ENCODE measurements at places on chromosomes 11 and 22. TPM values are rescaled to one million over a fixed set of nuclear protein-coding genes. Genes with fewer than 3 reads are reported as not detected.

Gene RNF169
- total RNA-seq: 20.3 TPM

Gene ACAT1
- 81.7 TPM for total RNA-seq

Gene ARFGAP3
- 34.9 TPM for total RNA-seq

Gene LGALS1
- total RNA-seq: 5,734 TPM

Gene NXPE1
- total RNA-seq: not detected

Gene EHF
- 0.18 TPM for total RNA-seq

Gene CHRM1
- total RNA-seq: not detected

Gene CABP4
- not detected for total RNA-seq

Gene P2RX6
- 5.9 TPM for total RNA-seq

Gene PRCP
- 41.1 TPM for total RNA-seq

Gene CARNS1
- 0.16 TPM for total RNA-seq

Gene CHCHD10
- total RNA-seq: 2.5 TPM

Gene PTPN5
- not detected for total RNA-seq

Gene BTBD18
- total RNA-seq: not detected

Gene SC5D
- 43.8 TPM for total RNA-seq

Gene SCGB2A2
- total RNA-seq: not detected

Gene ZNF70
- 5.9 TPM for total RNA-seq

Gene PHF21B
- not detected for total RNA-seq

Gene KRTAP5-10
- not detected for total RNA-seq

Gene PDGFD
- 37.4 TPM for total RNA-seq

Gene P4HA3
- total RNA-seq: 4.4 TPM

Gene TENM4
- 26.4 TPM for total RNA-seq

Gene CRYBA4
- not detected for total RNA-seq

Gene TRIM49B
- not detected for total RNA-seq

Gene FAM111B
- total RNA-seq: 42.9 TPM

Gene CYB5R3
- total RNA-seq: 113 TPM

Gene KIRREL3
- 0.45 TPM for total RNA-seq

Gene MMP1
- total RNA-seq: 13.2 TPM

Gene RIN1
- total RNA-seq: 10.1 TPM

Gene PATE2
- 0.18 TPM for total RNA-seq

Gene OR52I1
- not detected for total RNA-seq

Gene GLB1L3
- total RNA-seq: not detected

Gene OR8A1
- total RNA-seq: not detected

Gene CCDC89
- total RNA-seq: 7.9 TPM

Gene APOBEC3A
- not detected for total RNA-seq

Gene OSM
- not detected for total RNA-seq

Gene CDC42EP2
- 4.7 TPM for total RNA-seq

Gene OR4D10
- total RNA-seq: not detected

Gene PRDM11
- 5.3 TPM for total RNA-seq

Gene OTOG
- not detected for total RNA-seq

Gene FGF4
- total RNA-seq: 0.08 TPM

Gene KCNJ1
- total RNA-seq: 0.25 TPM

Gene KLHL35
- 3.8 TPM for total RNA-seq

Gene BRSK2
- not detected for total RNA-seq

Gene AGBL2
- 0.90 TPM for total RNA-seq

Gene LRRC74B
- not detected for total RNA-seq

Gene MUC5AC
- under 0.01 TPM for total RNA-seq

Gene CABP2
- not detected for total RNA-seq

Gene NPAS4
- not detected for total RNA-seq

Gene HPX
- not detected for total RNA-seq

Gene FAM180B
- not detected for total RNA-seq

Data from fibroblast of the aortic adventitia (primary cell).